ENCODE measurements at places on chromosomes 2 and 18.

DNA sequence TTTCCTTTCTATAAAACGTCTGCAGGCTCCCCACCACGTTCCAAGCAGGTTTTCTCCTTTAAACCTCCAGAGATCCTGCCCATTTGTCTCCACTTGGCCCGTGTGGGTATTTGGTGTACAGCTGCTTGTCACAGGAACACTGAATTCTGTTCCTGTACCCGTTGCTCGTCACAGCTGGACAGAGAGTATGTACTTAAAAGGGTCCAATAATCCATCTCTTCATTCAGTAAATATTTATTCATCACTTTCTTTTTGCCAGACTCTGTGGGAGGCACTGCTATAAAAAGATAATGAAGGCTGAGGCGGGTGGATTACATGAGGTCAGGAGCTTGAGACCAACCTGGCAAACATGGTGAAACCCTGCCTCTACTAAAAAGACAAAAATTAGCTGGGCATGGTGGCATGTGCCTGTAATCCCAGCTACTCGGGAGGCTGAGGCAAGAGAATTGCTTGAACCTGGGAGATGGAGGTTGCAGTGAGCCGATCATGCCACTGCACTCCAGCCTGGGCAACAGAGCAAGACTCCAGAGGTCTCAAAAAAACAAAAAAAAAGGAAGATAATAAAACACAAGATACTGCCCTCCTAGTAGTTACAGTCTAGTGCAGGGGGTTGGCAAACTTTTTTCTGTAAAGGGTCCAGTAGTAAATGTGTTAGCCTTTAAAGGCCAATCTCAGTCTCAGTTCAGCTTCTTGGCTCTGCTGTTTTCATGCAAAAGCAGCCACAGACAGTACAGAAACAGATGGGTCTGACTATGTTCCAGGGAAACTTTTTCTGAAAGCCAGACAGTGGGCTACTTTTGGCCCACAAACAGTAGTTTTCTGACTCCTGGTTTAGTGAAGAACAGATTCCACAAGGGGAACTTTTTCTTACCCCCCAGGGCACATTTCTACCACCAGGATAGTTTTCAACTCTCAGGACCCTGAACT, 309.9 kb upstream of the RAB12 start:
- DNase-seq, result no peak

GRCh38 chr2:118805064-118805690, 42.3 kb downstream of the EN1 start:
- no peak for DNase-seq

GRCh38 chr2:239966029-239966852, 58.9 kb downstream of the NDUFA10 start:
- DNase-seq, result no peak

GRCh38 chr2:105919826-105920225, 175.1 kb downstream of the NCK2 start:
- DNase-seq, result no peak

- DNase-seq, result no peak
These were observed 363.3 kb upstream of the SMIM21 start for GRCh38 chr18:75790796-75791195.

GRCh38 chr18:26185267-26185666, 41.0 kb upstream of the TAF4B start:
- no peak for DNase-seq

DNA sequence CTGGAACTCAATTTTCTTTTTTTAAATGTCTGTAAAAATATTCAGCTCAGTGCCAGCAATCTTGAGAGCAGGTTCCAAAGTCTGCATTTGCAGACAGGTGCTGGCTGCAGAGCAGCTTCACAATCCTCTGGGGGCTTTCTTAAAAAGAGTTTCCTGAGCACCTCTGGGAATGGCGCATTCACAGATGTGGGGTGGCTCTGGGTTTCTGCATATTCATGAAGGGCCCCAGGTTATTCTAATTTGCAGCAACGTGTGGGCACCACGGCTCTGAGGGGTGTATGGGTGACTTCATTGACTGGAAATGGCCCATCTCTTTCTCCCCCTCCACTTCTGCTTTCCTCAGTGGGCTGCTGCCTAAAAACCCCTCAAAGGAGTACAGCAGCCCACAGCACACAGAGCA, 225.0 kb upstream of the APCDD1 start:
- DNase-seq, result no peak

DNA sequence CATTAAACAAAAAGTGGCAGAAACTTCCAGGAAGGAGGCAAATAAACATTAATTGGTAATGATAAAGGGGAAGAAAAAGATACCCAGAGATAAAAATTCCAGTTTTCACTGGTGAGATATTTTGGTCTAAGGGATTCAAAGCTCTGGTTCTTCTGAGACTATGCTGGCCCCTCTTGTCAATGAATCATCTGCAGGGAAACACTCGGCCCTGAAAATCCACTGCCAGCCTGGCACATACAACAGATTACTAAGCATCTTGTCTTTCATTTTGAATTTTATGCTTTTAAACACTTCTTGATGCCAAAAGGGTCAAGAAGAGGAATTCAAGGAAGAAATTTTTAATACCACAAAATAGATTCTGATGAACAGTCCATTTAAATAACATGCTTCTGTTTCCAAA, 1603.8 kb upstream of the ZEB2 start:
- DNase-seq, result no peak

DNA sequence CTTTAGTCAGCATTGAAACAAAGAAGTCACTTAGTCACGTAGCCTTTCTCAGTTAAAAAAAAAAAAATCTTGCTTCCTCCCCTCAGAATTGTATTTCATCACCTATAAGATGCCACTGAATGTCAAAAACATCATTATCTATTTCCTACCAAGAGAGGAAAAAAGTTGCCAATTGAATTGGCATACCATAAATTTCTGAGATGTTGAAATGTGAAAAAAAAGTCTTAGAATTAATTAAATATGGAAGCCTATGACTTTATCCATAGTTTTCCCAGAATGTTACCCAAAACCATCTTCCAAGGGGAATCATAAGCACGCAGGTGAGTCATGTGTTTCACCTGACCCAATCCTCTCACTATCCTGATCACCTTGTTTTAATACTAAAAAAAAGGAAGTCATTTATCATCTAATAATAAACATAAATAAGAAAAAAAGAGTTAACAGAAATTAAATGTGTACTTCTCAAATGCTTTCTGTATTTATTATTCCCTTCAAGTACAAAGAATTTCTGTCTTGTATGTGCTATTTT, 205.7 kb downstream of the TCF4 start:
- DNase-seq, result no peak
